ENCODE measurements at places on chromosomes 3 and 15.
A peak's percentile ranks its signal among the peaks of the same experiment; 100 is the strongest.

DNA sequence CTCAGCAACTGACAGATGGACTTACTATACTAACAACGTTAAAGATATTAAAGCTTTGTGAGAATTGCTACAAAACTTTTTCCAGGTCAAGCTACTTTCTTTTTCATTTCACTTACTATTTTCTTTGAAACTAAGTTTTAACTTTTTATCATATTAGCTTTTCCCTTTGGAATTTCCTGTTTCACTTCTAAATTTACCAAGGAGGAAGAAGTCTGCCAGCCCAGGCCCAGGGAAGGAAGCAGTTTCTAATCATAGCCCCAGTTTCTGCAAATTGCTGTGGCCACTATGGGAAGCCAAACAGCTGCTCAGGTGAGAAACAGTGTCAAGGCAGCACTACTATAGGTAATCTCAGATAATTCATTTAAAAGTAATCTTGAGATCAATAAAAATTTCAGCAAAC, 18.4 kb downstream of the CYFIP1 start:
- DNase-seq = no peak

DNA sequence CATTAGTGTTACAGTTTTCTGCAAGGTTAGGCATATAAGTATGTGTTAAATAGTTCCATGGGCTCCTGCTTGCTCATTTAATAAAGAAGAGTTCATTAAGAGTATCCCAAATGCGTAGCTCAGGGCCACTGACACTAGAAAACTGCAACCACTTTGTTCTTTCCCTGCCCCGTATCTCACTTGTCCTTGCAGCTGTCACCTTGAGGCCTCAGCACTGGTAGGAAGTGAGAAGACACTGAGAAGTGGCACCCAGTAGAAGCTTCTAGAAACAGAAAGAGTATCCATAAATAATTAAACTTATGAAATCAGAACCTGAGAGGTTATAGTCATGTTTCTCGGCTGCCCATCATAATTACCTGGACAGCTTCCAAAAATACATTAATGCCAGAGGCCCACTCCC, 266.0 kb downstream of the KCNMB2 start:
- DNase-seq = no peak

- DNase-seq = peak; percentile 27
Measured at GRCh38 chr3:133209871-133210550, 171.8 kb downstream of the TMEM108 start.

DNA sequence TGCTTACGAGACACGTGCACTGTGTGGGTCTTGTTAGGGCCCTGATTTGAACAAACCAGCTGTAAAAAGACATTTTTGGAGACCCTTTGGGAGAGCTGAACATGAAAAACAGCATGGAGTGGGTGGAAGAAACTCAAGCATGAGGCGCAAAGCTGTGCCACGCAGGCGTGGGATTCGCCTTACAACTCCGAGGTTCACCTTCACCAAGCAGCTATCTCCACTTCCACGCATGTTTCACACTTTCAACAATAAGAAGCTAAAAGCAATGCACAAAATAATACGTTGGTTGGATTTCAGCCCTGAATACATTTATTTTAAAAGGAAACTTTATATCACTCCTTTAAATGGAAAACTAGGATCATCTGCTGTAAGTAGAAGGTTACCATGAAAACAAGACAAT, 42.5 kb downstream of the IQSEC1 start:
- no peak for DNase-seq

GRCh38 chr15:85401108-85401774, 20.8 kb downstream of the AKAP13 start:
- peak; percentile 43 for DNase-seq

DNA sequence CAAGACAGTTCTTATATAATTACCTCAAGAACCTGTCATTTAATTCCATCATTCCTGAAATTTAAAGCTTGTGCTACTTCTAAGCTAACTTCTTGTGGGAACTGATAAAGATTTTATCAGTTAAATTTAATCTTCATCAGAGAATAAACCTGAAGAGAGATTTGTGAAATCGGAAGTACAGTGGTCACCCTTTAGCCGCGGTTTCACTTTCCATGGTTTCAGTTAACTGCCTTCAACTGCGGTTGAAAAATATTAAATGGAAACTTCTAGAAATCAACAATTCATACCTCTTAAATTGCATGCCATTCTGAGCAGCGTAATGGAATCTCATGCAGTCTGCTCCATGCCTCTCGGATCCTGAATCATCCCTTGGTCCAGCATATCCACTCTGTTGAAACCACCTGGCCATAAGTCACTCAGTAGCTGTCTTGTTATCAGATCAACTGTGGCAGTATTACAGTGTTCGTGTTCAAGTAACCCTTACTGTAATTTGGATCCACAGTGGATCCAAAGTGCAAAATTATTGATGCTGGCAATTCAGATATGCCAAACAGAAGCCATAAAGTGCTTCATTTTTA, 626.1 kb downstream of the CADM2 start:
- no peak for DNase-seq

DNA sequence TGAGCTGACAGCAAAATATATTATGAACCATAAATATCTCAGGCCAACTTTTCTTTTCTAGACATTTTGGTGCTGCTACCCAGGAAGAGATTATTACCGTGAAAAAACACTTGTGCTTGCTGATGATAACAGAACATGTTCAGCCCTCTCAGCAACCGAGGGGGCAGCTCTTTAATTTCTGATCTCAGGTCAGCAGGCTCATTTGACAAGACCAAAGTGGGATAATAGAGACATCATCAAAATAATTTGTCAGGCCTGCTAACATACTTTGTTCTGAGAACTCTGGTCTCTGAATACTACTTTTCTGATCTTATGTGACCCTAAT, 645.9 kb upstream of the KCNMB2 start:
- no peak for DNase-seq

- DNase-seq = no peak
Measured at GRCh38 chr3:101170806-101171558, 149.4 kb downstream of the IMPG2 start.

DNA sequence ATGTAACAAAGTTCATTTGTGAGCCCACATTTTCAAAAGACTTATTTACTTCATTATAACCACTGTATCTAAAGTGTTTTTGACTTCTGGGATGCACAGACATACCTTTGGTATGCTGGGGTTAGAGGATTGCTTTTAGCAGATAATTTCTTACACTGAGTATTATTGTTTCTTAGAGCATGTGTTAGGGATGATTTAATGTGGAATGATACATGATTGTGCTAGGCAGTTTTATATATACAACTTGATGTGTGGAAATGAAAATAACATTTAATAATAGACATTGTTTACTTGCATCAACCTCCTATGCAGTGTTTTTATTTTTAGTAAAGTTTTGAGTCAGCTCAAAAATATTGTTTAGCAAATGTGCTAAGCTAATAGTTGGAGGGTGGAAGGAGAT, 3.4 kb downstream of the KIF23 start:
- DNase-seq = no peak

DNA sequence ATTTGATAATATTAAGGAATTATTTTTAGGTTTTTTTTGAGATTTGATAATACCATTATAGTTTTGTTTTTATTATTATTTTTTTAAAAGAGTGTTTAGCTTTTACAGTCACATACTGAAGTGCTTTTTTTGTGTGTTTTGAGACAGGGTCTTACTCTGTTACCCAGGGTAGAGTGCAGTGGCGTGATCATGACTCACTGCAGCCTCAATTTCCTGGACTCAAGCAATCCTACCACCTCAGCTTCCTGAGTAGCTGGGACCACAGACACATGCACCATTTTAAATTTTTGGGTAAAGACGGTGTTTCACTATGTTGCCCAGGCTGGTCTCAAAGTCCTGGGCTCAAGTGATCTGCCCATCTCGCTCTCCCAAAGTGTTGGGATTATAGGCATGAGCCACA, 73.0 kb downstream of the SUMF1 start:
- no peak for DNase-seq

DNA sequence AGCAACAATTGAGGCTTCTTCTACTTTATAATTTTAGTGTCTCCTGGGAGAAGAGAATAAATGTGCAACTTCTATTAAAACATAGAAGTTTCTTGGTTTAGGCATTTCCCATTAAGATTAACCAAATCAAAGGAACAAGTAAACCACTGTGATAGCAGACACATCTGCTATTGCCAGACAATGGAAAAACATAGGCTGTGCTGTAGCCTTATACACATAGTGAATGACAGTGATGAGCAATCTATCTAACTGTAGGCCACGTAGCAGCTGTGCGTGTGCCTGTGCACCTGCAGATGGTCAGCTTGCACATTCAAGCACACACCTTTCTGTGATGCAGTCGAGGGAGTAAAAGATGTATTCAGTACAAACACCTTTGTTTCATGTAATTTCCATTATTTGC, 32.7 kb downstream of the GNB4 start:
- DNase-seq = no peak

GRCh38 chr3:129502641-129503408, 25.6 kb upstream of the RHO start:
- DNase-seq = no peak

DNA sequence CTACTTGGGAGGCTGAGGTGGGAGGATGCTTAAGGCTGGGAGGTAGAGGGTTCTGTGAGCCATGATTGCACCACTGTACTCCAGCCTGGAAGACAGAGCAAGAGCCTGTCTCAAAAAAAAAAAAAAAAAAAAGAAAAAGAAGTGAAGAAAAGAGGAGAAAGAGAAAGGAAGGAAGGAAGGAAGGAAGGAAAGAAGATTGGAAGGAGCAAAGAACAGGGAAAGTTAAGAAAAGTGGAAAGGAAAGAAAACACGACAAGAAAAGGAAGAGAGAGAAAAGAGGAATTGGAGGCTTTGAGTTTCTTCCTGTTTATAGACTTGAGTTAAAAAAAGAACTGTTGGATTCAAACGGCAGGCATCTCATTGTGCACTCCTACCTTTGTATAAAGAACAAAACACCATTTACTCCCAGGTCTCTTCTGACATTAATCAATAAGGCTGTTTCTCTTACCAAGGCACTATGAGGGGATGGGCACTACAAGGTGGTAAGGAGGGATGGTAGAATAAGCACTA, 73.5 kb downstream of the EDEM1 start:
- DNase-seq = peak; percentile 33

- DNase-seq = no peak
Measured at GRCh38 chr3:23546181-23546580, 259.6 kb upstream of the UBE2E1 start.

- no peak for DNase-seq
Measured at GRCh38 chr3:187322291-187322690, 30.8 kb upstream of the MASP1 start.

GRCh38 chr15:90449206-90449735, 61.2 kb downstream of the IQGAP1 start:
- DNase-seq = no peak

DNA sequence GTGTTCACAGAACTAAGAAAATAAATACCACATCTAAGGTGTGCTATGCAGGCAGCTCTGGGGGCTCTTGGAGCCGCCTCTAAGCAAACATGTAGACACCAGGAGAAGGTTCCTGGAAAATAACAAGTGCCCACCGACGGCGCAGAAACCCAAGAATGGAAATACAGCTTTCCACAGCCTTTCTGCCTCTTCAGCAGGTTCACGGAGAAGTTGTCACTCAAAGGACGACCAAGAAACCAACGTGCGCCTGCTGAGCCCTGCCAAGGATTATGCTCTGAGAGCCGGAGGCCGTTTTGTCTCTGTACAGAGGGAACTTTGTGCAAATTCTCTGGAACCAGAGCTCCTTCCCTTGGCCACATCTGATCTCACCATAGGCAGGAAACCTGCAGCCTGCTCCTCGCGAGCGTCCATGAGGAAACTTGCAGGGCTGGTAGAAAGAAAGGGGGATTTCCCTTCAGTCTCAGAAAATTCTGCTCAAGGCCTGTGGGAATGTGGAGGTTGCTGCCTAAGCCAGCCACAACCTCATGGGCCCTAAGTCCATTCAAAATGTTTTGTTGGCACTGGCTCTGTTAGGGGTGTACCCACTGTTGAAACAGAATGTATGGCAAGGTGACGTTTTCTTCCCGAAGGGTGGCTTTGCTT, 40.6 kb upstream of the ETV5 start:
- DNase-seq = no peak

DNA sequence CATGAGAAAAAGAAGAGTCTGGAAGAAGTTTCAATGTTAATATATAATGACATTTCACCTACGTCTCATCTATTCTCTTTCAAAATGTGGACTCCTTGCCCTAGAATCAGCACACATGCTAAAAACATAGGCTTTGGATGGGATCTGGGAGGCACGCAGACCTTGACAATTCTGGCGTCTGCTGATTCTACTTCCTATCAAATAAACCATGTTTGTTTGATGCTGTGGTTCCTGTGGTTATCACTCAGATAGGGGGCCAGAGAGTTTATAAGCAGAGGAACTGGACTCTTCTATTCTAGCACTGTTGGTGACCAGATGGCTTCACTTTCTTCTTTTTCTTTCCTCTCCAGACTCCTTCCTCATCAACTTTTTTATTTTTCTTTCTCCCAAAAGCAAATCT, 336.8 kb downstream of the DIPK2A start:
- DNase-seq = no peak

GRCh38 chr3:45874677-45875346, 11.5 kb upstream of the CCR9 start:
- no peak for DNase-seq
